Brain (organoid and tissue), 16 donors: ENCODE measurements at places on chromosomes 7 and 10. TPM values are rescaled to one million over a fixed set of nuclear protein-coding genes. Genes with fewer than 3 reads are reported as not detected.

GRCh38 chr10:59672150-59672875 is 37.3 kb downstream of the SLC16A9 start:
- DNase-seq, result no peak

GRCh38 chr7:138000081-138000701 is 1.7 kb downstream of the CREB3L2 start:
- DNase-seq, result no peak

ARMC10 gene
- polyA plus RNA-seq, result 39.0 TPM

TACC2 gene
- 111 TPM for polyA plus RNA-seq
